HEK293T (cell line): ENCODE measurements at places on chromosomes 7 and 10.

- DNase-seq: no peak
Measured at GRCh38 chr7:108528183-108528712, 2.3 kb upstream of the PNPLA8 start.

- DNase-seq: no peak
Measured at GRCh38 chr10:12533151-12533550, 183.8 kb downstream of the CAMK1D start.

- no peak for DNase-seq
Measured at GRCh38 chr7:145735061-145735460, 381.5 kb upstream of the CNTNAP2 start.

DNA sequence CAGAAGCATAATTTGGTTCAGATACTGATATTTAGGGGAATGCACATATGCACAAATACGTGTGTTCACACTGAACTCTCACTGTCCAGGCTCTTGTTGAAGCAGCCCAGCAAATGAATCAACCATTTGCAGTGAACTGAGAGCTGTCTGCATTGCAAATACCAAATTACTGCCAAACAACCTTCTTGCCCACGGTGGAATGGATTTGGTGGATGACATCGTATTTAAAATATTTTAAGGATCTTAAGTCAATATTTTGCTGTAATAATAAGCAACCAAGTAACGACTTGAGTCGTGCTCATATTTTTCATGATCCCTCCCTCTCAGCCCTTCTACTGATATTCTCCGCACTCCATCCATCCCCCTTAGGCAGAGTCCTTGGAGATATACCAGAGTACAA, 107.9 kb upstream of the FEZF1 start:
- no peak for DNase-seq

DNA sequence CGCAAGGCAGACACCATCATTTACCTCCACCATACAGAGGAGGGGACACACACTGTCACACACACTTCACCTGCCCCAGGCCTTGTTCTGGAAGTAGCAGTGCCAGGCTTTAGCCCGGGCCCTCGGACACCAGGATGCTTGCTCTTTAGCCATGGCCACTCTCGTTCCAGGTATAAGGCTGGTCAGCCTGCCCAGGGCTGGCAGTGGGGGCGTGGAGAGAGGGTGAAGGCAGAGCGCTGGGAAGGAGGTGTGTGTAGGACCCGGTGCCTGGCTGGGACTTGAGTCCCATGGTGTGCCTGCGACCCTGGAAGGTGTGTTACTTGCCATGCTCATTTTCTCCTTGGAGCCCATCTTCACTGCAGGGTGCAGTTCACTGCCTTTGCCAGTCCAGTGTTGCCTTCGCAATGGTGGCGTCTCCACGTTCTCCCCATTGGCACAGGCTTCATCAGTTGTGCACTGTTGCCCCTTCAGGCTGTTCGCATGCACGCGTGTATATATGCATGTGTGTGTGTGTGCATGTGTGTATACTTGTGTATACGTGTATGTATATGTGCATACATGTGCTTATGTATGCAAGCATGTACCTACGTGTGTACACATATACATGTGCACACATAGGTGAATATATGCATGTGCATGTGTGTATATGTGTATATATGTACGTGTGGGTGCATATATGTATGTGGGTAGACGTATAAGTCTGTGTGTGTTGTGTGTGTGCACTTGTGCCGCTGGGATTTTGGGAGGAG, 153.4 kb downstream of the CAMK1D start:
- no peak for DNase-seq

- DNase-seq: no peak
Measured at GRCh38 chr7:22992874-22993840, 20.8 kb downstream of the HYCC1 start.
